CD14-positive monocyte (primary cell): ENCODE measurements at places on chromosomes 16 and 17.
A peak's percentile ranks its signal among the peaks of the same experiment; 100 is the strongest.

DNA sequence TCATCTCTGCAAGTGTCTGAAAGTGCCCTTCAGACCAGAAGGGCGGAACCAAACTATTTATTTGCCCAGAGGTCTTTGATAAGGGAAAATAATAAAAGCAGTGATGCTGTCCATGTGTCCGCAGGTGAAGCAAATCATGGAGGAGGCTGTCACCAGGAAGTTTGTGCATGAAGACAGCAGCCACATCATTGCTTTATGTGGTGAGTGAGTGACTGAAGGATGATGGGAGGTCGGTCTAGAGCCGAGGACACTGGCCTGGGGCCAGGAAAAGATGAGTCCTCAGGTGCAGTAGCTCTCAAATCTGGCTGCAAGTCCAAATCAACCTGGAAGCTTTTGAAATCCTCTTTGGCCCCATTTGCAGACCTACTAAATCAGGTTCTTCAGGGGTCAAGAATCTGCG is 6.1 kb downstream of the SGSM2 start:
- no peak for DNase-seq

- DNase-seq = no peak
These were observed 1.7 kb upstream of the USP43 start for GRCh38 chr17:9643611-9644010.

DNA sequence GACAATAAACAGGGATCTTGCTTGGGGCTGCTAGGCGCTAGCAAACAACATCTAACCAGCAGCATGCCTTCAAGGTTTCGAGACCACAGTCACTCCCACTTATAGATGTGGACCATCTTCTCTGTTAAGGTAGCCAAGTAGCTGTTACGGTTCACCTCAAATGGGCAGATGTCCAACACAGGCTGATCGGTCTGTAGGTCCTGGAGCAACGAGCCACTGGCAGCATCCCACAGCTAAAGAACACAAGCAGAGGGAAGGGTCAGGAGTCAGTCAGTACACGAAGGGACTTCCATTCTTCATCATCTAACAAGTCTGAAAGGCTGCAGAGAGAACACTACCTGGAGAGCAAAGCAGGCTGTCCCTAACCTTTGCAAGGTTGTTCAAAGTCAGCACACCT is 16.9 kb upstream of the GLG1 start:
- DNase-seq = no peak

DNA sequence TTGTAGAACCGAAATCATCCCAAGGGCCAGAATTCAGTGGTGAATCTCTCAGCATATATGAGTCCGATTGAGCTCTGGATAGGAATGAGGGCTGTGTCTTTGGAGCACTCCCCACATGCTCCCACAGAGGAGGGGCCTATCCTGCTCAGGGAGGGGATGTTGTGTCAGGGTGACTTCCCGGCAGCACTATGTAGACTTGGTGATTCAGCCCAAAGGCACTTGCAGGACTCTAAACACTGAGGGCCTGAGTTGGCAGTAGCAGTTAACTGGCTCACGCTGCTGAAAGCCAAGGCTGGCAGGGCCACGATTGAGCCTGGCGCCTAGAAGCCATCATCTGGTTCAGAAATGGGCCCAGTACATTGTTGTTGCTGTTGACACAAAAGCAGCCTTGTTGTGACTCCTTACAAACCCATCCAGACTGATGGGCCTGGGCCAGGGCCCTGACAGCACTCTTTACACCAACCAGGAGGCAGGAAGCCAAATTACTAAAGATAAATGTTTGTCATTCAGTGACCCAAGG is 31.9 kb downstream of the NMT1 start:
- DNase-seq = no peak

GRCh38 chr16:21100447-21100846 is 50.2 kb downstream of the DNAH3 start:
- no peak for DNase-seq

GRCh38 chr16:801584-802363 is 1.2 kb upstream of the GNG13 start:
- no peak for DNase-seq

DNA sequence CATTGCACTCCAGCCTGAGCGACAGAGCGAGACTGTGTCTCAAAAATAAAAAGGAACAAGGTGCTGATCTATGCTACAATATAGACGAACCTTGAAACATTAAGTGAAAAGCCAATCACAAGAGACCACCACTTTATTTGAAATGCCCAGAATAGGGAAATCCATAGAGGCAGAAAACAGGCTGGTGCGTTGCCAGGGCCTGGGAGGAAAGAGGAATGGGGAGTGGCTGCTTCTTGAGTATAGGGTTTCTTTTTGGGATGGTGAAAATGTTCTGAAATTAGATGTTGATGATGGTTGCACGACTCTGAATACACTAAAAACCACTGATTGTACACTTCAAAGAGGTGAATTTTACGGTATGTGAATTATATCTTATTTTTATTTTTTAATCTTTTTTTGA is 20.3 kb upstream of the GLIS2 start:
- DNase-seq = no peak

- no peak for DNase-seq
These were observed 67.5 kb downstream of the SEC14L1 start for GRCh38 chr17:77208217-77208808.

DNA sequence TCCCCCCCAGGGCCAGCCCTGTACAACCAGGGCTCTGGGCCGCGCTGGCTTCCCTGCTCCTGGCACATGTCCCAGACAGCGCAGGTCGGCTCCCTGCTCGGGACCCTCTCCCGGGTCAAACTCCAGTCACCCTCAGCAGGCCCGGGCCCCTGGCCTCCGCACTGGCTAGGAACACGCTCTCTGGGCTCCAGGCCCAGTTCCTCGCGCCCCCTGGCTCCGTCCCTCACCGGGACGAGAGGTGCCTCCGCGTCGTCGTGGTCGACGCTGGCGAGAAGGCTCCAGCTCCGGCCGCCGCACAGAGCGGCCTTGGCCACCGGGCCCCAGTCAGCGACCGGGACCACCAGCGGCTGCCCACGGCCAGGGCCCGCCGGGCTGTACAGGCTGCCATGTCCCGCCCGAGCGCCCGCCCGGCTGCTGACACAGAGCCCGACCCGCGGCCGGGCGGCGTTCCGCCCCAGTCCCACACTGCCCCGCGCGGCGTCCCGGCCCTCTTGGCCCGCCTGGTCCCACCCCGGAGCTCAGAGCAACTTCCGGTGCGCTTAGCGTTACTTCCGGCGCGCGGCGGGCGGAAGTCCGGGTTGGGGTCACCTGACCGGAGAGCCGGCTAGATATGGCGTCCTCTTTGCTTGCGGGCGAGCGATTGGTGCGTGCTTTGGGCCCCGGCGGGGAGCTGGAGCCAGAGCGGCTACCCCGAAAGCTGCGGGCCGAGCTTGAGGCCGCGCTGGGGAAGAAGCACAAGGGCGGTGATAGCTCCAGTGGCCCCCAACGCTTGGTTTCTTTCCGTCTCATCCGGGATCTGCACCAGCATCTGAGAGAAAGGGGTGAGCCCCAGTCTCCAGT is at the start of gene POLDIP2:
Gene POLDIP2 (minus strand): TSS at position 467 of the 840 bp plus-strand sequence. CDS start 79 bp downstream, at position 388.
- peak; percentile 94 for DNase-seq

GRCh38 chr17:40541873-40542557 is 23.3 kb downstream of the CCR7 start:
- DNase-seq = no peak

- peak; percentile 98 for DNase-seq
These were observed 138.2 kb upstream of the COX10 start for GRCh38 chr17:13931111-13931526.

DNA sequence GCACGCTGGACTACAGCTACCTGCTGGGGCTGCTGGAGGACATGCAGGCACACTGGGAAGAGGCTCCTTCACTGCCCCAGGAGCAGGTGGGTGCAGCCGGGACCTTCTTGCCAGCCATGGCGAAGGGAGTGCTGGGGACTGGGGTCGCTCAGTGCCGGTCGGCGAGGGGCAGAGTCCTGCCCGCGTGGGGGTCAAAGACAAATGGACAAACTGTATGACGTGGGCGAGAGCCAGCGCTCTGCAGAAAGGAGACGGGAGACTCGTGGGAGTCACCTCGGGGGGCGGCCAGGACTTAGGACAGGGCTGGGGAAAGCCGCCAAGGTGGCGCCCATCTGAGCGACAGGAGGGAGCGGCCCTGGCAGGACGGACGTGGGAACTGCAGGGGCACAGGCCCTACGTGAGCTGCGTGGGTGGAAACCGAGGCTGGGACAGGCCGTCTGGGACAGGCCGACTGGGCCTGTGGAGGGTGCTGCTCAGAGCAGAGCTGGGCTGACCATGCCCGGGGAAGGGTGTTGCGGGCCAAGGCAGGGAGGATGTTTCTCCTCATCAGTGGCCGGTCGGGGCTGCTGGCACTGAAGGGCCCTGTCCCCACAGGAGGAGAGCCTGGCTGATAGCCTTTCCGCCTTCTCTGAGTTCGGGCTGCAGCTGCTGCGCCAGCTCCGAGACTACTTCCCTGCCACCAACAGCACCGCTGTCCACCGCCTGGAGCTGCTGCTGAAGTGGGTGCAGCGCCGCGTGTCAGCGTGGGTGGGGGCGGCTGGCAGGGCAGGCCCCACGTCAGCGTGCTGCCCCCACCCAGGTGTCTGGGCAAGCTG is 8.0 kb downstream of the TSR3 start:
- DNase-seq = no peak

DNA sequence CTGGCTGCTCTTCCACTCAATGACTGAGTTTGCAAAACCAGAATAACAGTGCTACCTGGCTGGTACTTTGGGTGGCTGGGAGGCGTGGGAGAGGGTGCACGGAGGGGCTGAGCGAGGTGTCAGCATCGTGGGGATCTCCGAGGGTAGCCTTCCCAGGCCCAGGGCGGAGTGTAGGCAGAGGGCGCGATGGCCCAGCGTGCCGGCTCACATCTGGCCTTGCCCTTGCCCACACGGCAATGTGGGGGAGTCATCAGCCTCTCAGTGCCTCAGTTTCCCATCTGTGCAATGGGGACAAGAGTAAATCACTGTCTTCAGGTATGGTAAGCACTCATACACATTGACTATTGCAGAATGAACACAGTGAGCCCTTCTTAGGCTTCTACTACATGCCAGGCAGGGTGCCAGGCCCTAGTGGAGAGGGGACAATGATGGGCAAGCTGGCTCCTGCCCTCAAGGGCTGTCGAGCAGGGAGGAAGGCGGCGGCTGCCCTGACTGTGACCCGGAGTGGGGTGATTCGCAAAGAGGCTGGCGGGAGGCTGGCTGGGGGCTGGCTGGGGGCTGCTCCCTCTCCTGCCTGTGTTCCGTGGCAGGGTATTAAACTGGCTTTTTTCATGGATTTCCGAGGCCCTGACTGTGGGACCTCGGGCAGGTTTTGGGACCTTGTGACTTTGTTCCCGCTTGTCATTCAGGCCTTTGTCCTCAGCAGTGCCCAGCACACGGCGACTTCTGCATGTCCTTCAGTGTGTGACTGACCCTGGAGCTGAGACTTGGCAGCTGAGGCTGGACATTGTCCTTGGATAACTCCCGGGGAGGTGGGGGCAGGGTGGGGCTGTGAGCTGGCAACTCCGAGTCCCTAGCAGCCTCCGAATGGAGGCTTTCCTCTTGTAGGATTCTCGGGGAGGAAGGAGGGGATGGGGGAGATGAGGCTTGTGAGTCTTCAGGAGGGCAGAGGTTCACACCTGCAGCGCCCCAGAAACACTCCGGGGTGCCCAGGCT is 243.1 kb downstream of the SEC14L1 start:
- DNase-seq = no peak

DNA sequence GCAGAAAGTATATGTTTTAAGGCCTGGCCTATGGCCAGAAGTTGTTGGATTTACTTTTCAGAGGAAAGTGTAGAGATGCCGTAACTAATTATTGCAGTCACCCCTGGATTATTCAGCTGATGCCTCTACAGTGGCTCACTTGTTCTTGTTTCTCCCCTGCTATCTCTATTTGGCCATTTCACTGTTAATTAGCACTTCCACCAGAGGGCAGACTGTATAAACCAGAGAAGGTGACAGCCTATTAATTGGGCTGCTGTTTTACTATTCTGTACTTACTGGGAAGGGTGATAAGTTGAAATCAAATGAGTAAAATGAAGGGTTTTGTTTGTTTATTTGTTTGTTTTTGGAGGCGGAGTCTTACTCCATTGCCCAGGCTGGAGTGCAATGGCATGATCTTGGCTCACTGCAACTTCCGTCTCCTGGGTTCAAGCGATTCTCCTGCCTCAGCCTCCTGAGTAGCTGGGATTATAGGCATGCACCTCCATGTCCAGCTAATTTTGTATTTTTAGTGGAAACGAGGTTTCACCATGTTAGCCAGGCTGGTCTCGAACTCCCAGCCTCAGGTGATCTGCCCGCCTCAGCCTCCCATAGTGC is 66.0 kb downstream of the CDK12 start:
- DNase-seq = no peak

GRCh38 chr17:70857351-70857750 is 688.0 kb downstream of the KCNJ2 start:
- no peak for DNase-seq

DNA sequence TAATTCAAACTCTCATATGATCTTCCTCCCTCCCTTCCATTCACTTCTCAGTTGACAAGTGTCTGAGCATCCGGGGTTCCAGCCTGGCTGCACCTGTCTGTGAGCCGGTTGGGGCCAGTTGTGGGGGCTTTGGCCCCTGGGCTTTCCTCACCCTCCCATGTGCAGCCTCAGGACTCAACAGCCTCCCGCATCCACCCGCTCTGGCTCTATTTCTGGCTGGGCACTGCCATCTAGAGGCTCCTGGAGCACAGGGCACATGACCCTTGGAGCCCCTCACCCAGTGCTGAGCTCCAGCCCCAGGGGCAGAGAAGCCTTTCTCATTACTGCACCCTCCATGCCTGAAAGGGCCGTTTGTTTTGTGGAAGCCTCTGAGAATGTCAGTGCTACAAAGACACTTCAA is 43.3 kb downstream of the HAPSTR1 start:
- DNase-seq = peak; percentile 58

DNA sequence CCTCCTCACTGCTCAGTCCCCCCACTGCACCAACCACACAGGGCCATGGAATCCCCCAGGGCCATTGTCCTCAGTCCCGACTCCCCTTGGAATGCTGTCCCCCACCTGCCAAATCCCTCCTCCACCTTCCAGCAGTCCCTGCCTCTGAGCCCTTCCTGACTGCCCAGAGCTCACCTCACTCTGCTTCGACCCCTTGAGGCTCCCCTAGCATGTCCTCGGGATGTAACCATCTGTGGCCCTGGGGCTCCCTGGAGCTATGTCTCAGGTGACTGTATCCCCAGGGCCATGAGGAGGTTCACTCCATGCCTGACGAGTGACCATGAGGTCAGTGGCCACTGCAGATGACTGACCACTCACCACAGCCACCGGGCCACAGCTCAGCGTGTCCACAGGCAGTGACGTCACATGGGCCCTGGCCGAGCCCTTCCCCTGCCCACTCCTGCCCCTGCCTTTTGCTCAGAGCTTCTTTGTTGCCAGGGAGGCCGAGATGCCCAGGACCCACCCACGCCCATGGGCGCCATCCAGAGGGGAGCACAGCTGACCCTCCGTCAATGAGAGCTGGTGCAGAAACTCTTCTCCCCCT is 7.7 kb upstream of the PIEZO1 start:
- no peak for DNase-seq

GRCh38 chr16:46751381-46751780 is 3.2 kb upstream of the MYLK3 start:
- DNase-seq = no peak

DNA sequence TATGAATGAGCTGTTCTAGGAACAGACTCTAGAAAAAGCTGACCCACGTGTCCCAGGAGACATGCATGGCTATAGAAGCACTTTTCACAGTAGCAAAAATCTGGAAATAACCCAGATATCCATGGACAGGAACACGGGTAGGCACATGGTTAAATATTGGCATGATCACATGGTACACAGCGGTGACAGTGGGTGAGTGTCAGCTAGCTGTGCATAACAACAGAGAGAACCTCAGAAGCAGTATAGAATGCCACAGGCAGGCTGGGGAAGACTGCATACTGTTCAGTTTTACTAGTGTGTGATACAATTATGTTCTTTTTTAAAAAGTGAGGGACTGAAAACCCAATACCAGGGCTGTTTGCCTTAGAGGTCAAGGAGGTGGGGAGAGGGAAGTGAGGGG is 31.4 kb downstream of the EPN2 start:
- no peak for DNase-seq

GRCh38 chr17:60664022-60664421 is 13.6 kb upstream of the BCAS3 start:
- no peak for DNase-seq
